Caco-2 (cell line): ENCODE measurements at places on chromosomes 5 and 9. TPM values are rescaled to one million over a fixed set of nuclear protein-coding genes. Genes with fewer than 3 reads are reported as not detected.

BTNL3 gene
- total RNA-seq, result 0.14 TPM in 1 of 2 replicates, not detected in the other

MLLT3 gene
- total RNA-seq, result 22.0 and 24.4 TPM in 2 replicates

COMMD10 gene
- 26.4 and 30.4 TPM in 2 replicates for total RNA-seq

CMYA5 gene
- total RNA-seq, result 0.39 and 0.74 TPM in 2 replicates

ENTREP1 gene
- not detected in 2 replicates for total RNA-seq

SLC34A3 gene
- 0.19 TPM in 1 of 2 replicates, not detected in the other for total RNA-seq

DNAH5 gene
- 0.14 TPM in 1 of 2 replicates, not detected in the other for total RNA-seq

N4BP3 gene
- total RNA-seq, result 2.9 and 3.2 TPM in 2 replicates

LMX1B gene
- 15.5 and 17.0 TPM in 2 replicates for total RNA-seq

CCL19 gene
- total RNA-seq, result not detected in 2 replicates

CYLC2 gene
- total RNA-seq, result not detected in 2 replicates

CNTLN gene
- 7.0 and 7.8 TPM in 2 replicates for total RNA-seq

GKAP1 gene
- total RNA-seq, result 0.86 and 1.1 TPM in 2 replicates

ANKDD1B gene
- 0.63 and 0.88 TPM in 2 replicates for total RNA-seq

DRD1 gene
- total RNA-seq, result not detected in 2 replicates

ADGRD2 gene
- not detected in 2 replicates for total RNA-seq

PPIC gene
- total RNA-seq, result 46.7 and 50.6 TPM in 2 replicates

SAXO1 gene
- total RNA-seq, result 0.20 TPM in 1 of 2 replicates, not detected in the other

PCDHB9 gene
- total RNA-seq, result not detected in 2 replicates

TYRP1 gene
- not detected in 2 replicates for total RNA-seq

KCNV2 gene
- not detected in 2 replicates for total RNA-seq

PRLR gene
- total RNA-seq, result 1.6 and 2.3 TPM in 2 replicates
